Activated T-helper 1 cell treated with anti-CD3 and anti-CD28 coated beads, Interleukin-2, amount 50 U/mL, for 16 hours (primary cell): ENCODE measurements at places on chromosomes 4 and X.

- DNase-seq, result no peak
Measured at GRCh38 chrX:9862953-9863352, 76.7 kb downstream of the SHROOM2 start.

DNA sequence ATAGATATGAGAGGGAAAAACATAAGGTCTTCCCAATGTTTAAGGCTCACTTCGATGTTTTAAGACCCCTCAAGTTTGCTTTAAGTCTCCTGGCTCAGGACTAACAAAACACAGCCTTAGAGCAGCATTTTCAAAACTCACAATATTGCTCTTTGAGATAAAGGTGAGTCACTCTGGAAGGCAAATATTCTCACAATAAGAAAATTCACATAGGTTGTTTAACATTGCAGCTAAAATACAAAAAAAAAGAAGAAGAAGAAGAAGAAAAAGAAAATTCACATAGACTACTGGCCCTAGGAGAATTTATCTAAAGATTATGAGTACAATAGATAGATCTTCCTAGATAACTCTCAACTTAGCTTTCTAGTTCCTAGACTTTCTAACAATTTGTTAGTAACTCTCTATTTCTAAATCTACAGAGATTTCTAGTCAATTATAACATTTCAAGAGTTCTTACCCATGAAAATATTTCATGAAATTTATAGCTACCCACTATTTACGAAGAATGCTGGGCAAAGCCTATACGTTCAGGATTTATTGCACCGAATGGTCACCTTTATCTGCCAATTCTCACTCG, 267.0 kb downstream of the CHIC1 start:
- no peak for DNase-seq

DNA sequence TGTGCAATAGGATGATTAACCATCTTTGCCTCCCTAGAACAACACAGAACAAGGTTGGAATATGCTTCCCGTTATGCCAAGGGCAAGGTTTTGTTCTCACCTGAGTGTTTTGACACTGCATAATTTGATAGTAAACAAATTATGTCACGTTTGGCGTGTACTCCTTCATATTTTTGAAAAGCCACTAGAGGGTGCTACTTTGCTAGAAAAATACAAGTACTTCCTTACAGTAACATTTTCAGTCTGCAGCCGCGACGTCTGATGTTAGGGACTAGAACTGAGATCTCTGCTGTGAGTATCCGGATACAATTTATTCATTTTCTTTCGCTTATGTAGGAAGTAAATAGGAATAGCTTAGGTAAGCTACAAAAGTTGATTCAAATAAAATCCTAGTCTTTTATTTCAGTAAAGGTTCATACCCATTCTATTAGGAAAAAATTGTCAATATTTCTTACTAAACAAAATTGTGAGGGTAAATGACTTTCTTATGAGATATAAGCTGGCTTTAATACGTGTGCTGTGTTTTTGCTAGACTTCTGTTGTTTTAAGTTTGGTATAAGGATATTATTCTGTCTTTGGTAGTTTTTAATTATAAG, 181.1 kb upstream of the WDFY3 start:
- no peak for DNase-seq

- DNase-seq, result no peak
Measured at GRCh38 chr4:132859929-132860328, 289.2 kb upstream of the PCDH10 start.

DNA sequence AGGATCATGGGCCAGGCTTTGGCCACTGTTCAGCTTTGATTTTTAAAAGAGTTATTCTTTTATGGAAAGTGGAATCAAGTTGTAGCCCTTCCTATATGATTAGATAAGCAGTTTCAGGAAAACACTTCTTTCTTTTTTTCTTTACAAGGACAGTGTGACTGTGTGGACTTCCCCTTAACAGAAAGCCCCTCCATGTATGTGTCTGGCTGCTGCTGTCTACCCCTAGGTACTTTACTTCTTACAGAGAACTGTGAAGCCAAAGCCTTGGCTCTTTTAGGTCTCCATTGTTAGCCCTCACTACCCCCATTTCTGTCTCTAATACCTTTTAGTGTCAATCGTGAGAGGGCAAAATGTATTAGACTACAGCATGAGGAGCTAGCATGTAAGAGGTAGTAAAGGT, 19.1 kb downstream of the VSIG1 start:
- DNase-seq, result no peak

DNA sequence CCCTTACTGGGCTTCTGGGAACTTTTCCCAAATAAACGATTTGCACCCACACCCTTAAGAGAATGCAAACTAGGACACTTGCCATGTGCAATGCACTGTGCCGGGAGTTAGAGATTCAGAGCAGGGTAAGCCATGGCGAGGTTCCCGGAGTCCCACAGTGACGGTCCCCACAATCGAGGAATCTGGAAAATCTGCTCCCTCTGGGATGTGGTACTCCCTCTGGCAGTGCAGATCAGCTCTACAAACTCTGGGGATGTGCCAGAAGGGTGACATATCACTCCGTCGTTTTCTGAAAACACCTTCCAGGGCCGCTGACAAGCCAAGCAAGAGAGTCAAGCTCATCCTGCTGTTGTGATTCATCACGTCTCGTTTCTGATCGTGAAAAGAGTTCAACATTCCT, 537.5 kb downstream of the BCOR start:
- no peak for DNase-seq

DNA sequence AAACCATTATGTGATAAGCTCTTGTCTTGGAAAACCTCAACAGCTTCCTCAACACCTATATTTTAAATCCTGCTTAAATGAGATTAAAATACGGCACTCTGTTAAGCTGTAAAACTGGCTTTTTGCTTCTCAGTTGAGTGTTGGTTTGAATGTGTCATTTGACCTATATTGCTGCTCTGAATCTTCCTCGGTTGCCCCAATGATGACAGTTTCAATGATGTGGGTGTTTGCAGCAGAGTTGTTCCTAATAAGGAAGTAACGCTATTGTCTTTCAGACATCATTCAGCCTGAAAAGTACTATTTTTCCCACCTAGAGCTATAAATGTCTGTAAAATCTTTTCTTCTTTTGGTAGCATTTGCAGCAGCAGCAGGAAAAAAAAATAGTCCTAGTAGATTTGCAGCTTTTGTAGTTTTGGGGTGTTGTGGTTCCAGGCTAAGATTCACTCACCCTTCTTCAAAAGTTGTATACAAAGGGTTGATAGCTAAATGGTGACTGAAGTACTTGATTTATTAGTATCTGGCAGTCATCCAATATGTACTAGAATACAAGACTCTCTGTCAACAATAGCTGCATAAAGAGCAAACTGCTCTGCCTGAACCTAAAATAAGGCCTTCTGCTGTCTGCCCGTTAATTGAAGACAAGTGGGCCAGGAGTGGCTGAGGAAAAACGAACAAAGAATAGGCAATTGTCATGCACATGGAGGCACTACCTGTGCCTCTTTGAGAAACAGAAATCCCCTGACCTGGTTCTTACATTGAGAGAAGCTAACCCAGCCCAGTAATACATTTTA, 333.1 kb downstream of the IL1RAPL1 start:
- DNase-seq, result no peak

DNA sequence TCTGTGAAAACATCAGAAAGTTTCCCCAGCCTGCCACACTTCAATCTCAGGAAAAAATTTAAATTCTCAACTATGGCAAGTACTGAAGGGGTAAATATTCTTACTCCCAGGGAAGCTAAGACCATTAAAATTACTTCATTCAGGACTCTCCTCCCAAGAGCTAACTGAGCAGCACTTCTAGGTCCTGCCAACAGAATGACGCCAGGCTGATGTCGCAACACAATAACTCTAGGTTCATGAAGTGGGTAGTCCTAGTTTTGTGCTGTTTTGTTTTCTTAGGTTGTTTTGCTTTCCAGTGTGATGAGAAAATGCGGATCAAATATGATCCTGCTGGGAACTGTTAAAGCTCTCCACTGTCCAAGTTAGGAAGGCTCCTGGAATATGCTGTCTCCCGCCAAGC, 180.0 kb downstream of the NKX6-1 start:
- DNase-seq, result no peak

GRCh38 chr4:15100994-15101695, 98.9 kb downstream of the CPEB2 start:
- no peak for DNase-seq

DNA sequence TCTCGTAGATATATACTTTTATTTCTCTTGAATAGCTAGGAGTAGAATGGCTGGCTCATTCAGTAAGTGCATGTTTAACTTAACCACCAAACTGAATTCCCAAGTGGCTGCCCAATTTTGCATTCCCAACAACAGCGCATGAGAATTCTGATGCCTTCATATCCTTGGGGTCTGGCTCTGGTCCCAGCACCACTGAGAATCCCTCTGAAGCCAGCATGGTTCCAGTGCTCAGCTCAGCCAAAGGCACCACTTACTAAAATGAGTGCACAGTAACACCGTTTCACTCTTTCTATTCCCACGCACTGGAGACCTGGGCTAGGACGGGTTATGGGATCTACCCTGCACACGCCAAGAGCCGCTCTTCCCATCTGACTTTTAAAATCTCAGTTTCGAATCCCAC, 60.4 kb downstream of the CASP3 start:
- DNase-seq, result no peak

- DNase-seq, result no peak
Measured at GRCh38 chr4:158823461-158823873, 54.6 kb downstream of the FNIP2 start.

DNA sequence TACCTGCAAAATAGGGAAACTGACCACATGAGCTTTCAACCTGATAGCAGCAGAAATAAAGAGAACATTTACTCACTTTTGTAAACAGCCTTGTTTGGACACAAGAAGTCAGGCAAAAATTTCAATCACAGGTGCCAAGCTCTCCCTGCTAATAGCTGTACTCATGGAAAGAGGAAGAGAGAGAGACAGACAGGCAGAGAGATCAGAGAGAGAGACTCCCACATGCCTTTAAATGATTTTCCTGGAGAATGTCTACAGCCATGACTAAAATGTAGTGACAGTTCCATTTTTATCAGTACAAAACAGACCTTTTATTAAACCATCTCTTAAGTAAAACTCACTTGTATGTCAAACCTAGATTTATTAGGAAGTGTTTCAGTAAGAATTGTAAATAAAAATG, 752.9 kb downstream of the TRAM1L1 start:
- DNase-seq, result no peak

GRCh38 chrX:109826954-109827708, 94.1 kb upstream of the ACSL4 start:
- no peak for DNase-seq

- no peak for DNase-seq
Measured at GRCh38 chr4:151660676-151661075, 100.1 kb downstream of the GATB start.

DNA sequence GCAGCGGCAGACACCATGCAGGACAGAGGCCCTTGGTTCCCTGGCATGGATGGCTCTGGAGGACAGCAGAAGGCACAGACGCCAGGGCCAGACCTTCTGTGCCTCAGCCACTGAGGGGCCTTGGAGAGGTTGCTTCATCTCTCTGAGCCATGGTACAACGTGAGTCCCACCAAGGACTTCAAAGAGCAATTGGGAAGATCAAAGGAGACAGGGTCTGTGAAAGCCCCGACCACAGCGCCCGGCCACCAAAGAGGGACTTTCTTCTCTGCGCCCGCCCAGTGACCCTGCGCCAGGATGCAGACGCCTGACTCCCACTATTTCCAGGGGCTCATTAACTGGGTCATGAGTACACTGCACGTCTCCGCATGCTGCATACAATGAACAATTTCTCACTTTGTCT, 174.0 kb downstream of the AFAP1 start:
- DNase-seq, result no peak

- no peak for DNase-seq
Measured at GRCh38 chrX:47080215-47080914, 2.1 kb downstream of the RGN start.

DNA sequence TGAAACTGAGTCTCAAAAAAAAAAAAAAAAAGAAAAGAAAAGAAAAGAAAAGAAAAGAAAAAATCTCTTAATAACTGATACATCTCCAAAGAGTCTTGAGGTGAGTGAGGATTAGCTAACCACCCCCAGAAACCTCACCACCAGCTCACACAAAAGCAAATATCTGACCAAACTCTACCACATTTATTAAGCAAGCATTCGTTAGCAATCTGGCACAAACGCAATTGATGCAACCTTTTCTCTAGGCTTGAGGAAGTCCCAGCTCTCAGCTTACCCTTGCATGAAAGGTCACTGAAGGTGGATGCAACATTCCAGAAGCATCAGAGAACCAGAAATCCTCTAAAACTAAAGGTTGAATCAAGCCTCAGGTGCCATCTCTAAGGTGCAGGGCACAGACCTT, 231.9 kb upstream of the BCOR start:
- no peak for DNase-seq

GRCh38 chrX:10617999-10618351, 2.4 kb downstream of the MID1 start:
- no peak for DNase-seq

DNA sequence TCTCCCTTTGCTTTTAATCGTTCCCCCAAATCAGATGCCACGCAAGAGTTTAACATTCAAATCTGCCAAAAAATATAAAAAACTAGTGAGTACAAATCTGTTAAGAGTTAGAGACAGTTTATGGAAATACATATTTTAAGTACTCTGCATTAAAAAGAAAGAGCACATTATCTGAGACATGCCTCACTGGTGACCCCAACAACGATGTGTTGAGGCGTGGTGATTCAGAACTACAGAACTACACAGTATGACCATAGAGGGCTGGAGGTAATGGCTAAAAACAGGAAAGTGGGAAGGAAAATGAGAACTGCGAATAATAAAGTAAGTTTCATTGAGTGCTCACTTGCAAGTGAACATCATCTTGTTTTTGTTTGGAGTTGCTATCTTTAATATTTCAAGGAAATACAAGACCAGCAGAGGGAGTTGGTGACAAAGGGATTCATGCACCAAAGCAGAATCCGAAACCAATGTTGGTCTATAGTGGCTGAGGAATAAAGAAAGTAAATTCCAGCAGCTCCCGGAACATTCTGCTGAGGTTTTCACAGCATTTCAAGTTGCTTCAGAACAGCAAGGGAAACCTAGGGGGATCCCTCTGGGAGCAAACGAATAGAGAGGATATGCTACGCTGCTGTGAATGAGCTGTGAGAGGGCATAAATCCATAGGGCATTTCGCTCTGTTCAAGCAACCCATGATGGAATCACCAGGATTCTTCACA, 92.2 kb downstream of the DCHS2 start:
- no peak for DNase-seq

DNA sequence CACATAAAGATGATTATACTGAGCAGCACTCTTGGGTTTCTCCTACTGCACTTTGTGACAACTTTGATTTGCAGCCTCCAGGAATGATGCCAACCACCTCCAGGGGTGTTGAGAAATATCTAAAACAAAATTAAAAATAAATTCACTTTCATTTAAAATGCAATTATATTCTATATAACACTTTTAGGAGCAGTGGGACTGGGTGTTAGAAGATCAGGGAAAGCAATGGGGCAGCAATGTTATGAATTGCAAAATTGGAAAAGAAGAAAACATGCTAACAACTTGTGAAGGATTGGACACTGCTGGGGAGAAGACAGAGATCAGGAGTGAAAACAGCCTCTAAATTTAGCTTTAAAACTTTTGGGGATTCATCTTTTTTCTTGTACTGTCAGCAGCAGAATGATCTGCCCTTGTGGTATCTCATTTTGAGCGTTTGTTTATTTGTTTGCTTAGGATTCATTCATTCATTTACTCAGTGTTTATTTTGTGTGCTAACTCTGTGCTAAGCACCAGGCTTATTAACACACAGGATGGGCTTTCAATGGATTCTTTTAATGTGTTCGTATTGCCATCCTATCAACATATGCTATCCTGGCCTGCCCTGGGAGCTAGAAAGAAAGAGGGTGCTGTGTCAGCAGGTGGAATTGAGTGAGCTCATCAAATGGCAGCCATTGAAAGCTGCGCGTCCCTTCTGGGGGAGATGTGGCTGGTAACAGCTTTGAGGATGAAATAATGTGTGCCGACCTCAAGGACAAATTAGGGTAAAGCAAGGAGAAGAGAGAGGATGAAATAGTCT, 96.5 kb downstream of the FRMPD4 start:
- no peak for DNase-seq

- no peak for DNase-seq
Measured at GRCh38 chr4:172650758-172651530, 517.7 kb upstream of the GALNT7 start.
